ENCODE measurements at places on chromosomes 1 and 21. TPM values are rescaled to one million over a fixed set of nuclear protein-coding genes. Genes with fewer than 3 reads are reported as not detected.

PRAMEF7 gene
- total RNA-seq = not detected

TACSTD2 gene
- not detected for total RNA-seq

CROCC gene
- total RNA-seq = 6.4 TPM

RSPH1 gene
- total RNA-seq = 0.65 TPM

GPR25 gene
- not detected for total RNA-seq

SPOCD1 gene
- total RNA-seq = 6.9 TPM

NMNAT2 gene
- total RNA-seq = 0.84 TPM

RNU1-4 gene
- not detected for total RNA-seq

FOXO6 gene
- total RNA-seq = 0.82 TPM

NKAIN1 gene
- 0.98 TPM for total RNA-seq

ATP6V1G3 gene
- total RNA-seq = not detected

PPM1J gene
- total RNA-seq = 1.5 TPM

TDRD10 gene
- total RNA-seq = not detected

SPRR2F gene
- total RNA-seq = not detected

CGN gene
- 1.9 TPM for total RNA-seq

PRR9 gene
- not detected for total RNA-seq

HPDL gene
- total RNA-seq = 3.6 TPM

KRTAP12-2 gene
- not detected for total RNA-seq

HJV gene
- total RNA-seq = not detected

NCSTN gene
- 43.4 TPM for total RNA-seq

TNFSF4 gene
- 0.07 TPM for total RNA-seq

PALMD gene
- 0.49 TPM for total RNA-seq

SUSD4 gene
- 0.82 TPM for total RNA-seq

COL8A2 gene
- 0.09 TPM for total RNA-seq

RPTN gene
- not detected for total RNA-seq

ZMPSTE24 gene
- 47.1 TPM for total RNA-seq
